ENCODE measurements at places on chromosomes 4 and X.

DNA sequence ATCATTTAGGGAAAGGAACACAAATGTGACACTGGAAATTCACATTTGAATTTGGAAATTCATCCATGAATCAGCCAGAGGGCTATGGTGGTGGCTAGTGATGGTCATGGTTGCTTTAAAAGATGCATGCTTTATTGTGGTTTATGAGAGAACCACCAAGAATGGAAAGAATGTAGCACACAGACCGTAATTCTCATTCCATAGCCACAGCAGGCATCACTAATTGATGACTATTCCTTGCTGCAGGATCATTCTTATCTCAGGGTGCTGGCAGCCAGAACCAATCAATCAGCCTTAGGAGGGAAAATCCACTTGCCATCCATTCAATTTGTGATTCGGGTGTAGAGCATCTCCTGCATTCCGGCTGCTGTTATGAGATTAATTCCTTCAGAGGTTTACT lies 115.6 kb downstream of the DHRSX start:
- no peaks in the 10 kb centered on the region for H3K27me3 ChIP-seq
- H3K36me3 ChIP-seq, result peaks cover 4% of the 10 kb centered on the region
- no peak overlapping the region for H3K27ac ChIP-seq

DNA sequence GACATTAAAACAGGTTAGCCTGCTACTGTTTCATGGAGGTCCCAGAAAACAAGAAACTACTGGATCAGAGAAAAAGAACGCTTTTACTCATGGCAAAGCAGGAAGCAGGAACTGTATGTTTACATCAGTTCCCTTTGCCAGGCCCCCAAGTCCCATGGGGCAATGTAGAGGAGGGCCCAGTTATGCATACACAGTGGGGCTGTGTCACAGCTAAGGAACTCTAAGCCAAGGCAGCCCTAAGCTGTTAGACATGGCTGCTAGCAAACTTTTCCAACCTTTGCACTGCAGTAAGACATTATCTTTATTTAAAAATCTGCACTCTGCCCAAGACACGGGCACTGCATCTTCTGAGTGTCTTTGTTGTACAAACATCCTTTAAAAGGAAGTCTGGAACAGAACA lies 975.8 kb downstream of the C4orf33 start:
- H3K36me3 ChIP-seq, result no peaks in the 10 kb centered on the region
- DNase-seq, result no peak

- no peak for DNase-seq
- H3K27me3 ChIP-seq, result no peaks in the 10 kb centered on the region
- H3K4me3 ChIP-seq, result no peak overlapping the region
- H3K27ac ChIP-seq, result no peak overlapping the region
These were observed 138.9 kb upstream of the INPP4B start for GRCh38 chr4:142984871-142985585.

GRCh38 chr4:134935320-134935719 lies 733.7 kb upstream of the PABPC4L start:
- no peak for DNase-seq
- no peaks in the 10 kb centered on the region for H3K36me3 ChIP-seq
- H3K27me3 ChIP-seq, result no peaks in the 10 kb centered on the region
- H3K27ac ChIP-seq, result no peak overlapping the region
- H3K4me3 ChIP-seq, result no peak overlapping the region
- no peaks in the 10 kb centered on the region for H3K4me1 ChIP-seq
